ENCODE measurements at places on chromosomes 3 and 15.

- no peak for DNase-seq
These were observed 518.8 kb downstream of the MECOM start for GRCh38 chr3:169144731-169145130.

GRCh38 chr15:99409097-99409473, 156.7 kb upstream of the MEF2A start:
- no peak for DNase-seq

- no peak for DNase-seq
These were observed 36.5 kb upstream of the ARNT2 start for GRCh38 chr15:80367661-80368060.

DNA sequence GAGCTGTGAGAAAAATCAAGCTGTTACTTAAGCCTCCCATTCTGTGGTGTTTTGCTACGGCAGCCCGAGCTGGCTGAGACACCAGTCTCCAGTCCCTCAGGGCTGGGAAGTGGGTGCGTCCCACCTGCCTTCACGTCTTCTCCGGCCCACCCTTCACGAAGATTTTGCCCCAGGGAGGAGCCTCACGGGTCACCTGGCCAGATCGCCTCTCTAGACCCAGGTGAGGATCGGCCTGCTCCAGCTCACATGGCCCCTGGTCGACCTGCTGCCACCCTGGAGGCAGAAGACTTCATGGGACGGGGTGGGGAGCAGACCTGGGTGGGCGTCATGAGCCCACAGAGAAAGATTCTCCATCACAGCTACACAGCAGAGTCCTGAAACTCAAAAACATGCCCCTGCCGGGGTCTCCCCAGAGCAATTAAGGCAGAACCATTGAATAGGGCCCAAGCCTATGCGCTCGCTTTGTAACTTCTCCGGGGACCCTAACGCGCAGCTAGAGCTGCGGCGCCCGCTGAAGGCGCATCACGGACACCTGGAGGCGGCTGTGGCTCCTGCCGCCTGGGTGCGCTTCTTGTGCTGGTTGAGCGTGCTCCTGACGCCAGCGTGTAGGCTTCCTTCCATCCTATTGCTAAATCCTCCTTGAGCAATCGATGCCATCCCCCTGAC, 92.6 kb upstream of the ALDH1A3 start:
- no peak for DNase-seq

GRCh38 chr3:21747966-21748555, 2.9 kb downstream of the ZNF385D start:
- no peak for DNase-seq

- DNase-seq: no peak
These were observed 10.5 kb upstream of the SCAANT1 start for GRCh38 chr3:63922491-63923199.

DNA sequence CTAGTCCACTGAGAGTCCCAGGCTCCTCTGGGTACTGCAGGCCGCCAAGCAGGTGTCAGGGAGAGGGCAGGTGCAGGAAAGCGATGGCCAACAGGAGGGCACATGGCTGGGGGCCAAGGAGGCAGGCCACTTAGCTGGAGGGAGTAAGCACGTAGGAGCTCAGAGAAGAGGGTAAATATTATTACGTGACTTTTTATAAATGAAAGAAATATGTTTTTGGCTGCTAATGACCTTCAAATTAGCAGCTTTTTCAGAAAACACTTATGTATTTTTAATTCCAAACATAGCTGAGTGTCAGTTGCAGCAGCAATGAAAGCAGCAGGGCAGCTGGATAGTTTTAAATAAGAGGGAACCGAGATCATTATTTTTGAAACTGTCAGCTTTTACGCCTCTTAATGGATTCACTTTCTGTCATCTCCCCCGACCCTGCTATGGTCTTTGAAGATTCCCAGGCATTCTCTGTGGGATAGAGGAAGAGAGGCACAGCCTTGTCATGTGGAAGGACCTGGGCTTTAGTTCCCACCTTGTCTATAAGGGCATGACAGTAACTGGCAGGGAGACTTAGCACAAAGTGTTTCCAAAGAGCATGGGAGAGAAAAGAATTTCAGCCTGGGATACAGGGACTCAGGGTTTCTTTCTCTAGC, 477.1 kb downstream of the EPHB1 start:
- no peak for DNase-seq

DNA sequence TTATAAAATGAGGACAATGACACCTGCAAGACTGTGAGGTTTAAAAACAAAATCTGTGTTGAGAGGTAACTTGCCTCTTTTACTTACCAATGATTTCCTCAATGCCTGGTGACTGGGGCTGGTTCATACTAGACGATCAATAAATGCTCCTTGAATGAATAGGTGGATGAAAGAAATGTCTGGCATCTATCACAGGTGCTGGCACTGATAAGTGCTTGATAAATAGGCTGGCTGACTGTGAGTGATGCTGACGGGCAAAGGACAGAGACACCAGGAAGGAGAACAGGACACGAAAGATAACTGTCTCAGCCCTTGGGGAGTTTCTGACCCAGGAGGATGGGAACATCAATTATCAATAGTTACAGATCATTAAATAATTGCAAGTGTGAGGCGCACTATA, 31.9 kb downstream of the RBP2 start:
- DNase-seq: no peak

- DNase-seq: no peak
These were observed 112.7 kb downstream of the SPATA16 start for GRCh38 chr3:173028351-173028750.

- DNase-seq: no peak
These were observed 10.0 kb upstream of the SNTN start for GRCh38 chr3:63642488-63642887.

DNA sequence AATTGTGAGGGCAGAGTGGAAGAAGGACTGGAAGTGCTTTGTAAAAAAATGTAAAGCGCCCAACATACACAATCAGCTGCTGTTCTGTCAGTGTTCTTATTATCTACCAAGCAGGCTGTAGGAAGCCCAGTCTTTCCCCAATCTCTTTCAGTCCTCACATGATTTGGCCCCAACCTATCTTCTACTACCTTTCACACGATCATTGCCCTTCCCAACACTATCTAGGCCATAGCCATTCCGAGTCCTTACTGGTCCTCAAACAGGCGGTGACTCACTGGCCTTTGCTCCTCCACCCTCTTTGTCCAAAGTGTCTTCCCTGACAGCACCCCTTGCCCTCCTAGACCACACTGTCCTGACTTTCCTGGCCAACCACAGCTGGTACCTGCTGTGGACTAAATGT, 861 bp upstream of the RFT1 start:
- DNase-seq: no peak

DNA sequence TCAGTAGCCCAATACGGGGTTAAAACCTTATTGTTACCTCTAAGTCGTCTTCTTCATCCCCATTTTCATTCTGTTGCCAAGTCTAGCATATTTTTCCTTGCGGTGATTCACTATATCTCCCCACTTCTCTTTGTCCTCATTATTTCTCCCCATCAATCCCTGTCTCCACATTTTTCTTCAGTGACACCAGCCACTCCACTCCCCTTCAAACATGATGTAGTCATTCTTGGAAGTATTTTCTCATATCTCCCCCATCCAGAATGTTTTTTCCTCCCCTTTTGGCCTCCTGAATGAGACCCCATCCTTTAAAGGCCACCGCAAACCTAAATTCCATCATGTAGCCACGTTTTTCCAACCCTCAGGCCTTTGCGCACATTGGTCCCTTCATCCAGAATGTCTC, 105.9 kb downstream of the TOP2B start:
- no peak for DNase-seq

- no peak for DNase-seq
These were observed 32.2 kb upstream of the GREM1 start for GRCh38 chr15:32685576-32685975.

- DNase-seq: no peak
These were observed 32.9 kb upstream of the SEC13 start for GRCh38 chr3:10353661-10354360.

GRCh38 chr15:89494941-89495637, 1.3 kb downstream of the RHCG start:
- peak; percentile 37 for DNase-seq

DNA sequence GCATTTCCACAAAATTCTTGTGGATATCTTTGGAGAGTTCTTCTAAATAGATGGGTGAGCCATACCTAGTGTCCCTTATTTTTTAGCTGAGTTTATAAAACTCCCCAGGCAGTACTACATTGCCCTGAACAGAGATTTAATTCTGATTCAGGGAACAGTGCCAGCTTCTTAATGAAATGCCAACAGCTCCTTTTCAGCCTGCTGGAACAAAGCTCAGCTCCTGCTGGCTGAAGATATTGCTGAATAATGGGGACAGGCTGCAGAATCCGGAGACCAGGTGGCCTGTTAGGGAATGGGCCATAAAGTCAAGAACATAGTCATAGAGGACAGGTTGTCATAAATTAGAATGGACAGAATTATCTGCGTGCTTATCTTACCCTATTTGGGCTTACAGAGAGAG, 8.9 kb downstream of the HGD start:
- DNase-seq: no peak

- no peak for DNase-seq
These were observed 35.6 kb downstream of the LNP1 start for GRCh38 chr3:100436951-100437350.

DNA sequence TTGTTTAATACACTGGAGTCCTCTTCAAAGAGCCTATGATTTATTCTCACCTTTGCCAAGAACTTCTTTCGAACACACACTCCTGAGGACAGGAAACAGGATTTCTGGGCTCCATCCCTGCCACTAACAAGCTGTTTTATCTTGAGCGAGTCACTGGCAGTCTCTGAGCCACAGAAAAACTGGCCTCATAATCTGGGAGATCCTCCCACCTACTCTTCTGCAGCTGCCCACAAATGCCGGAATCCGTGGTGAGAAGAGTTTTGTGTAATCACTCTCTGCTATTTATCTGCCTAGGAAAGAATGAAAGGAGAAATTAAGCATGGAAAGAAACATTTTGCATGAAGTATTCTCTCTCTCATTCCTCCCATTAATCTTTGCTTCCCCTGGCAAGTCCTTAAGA, 172.0 kb upstream of the TRIM42 start:
- DNase-seq: no peak

GRCh38 chr3:62665627-62666437, 209.4 kb downstream of the CADPS start:
- DNase-seq: peak; percentile 35

DNA sequence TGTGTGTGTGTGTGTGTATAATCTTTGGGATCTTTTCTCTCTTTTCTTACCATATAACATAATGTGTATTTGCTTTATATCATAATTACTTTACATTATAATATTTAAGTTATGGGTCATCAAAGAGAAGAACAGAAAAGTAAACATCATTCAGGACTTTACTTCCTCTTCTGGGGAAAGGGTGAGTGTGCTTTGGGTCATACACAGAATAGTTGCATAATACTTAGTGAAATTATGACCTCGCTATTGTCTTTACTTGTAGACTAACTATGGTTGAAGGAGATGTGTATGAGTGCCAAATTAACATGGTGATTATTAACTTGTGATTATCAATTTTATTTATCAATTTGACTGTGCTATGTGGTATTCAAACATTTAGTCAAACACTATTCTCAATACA, 1086.9 kb downstream of the DIPK2A start:
- DNase-seq: no peak

- DNase-seq: no peak
These were observed 208.5 kb downstream of the LPP start for GRCh38 chr3:188362405-188362831.

DNA sequence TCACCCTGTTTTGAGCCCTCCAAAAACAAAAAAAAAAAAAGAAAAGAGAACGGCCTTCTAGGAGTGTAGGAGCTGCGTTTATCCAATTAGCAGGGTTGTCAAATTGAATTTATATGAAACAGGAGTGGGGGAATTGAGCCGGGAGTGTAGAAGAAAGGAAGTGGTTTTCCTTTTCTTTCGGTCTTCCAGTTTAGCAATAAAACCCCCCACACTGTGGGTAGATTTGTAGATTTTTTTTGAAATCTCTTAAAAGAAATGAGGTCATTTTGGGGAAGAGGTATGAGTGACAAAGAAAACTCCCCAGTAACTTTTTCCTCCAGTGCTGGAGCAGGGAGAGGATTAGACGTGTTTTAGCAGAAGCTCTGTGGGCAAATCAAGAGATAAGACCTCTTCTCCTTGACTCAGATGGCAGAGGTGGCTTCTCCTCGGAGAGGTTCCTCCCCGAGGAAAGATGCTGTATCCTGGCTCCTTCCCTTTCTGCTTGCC, 30.8 kb downstream of the BOC start:
- peak; percentile 35 for DNase-seq

GRCh38 chr15:75200391-75200764, 1.3 kb upstream of the C15orf39 start:
- no peak for DNase-seq

- DNase-seq: no peak
These were observed 3.5 kb downstream of the CSK start for GRCh38 chr15:74785194-74786032.

DNA sequence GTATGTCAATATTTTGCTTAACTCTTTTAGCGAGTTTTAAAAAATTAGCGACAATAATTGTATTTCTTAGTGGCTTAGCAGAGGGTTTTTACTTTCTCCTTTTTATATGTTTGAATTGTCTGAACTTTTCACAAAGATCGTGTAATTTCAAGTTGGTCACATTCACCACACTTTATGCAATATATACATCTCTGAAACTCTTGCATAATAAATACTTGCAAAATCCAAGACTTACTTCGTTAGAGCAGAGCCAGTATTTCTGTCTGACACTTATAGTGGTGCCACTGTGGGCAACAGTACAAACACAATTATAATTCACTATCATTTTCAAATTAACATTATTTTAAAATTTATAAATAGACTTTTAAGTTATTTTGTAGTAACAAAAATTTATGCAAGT, 62.0 kb downstream of the SUCNR1 start:
- no peak for DNase-seq

DNA sequence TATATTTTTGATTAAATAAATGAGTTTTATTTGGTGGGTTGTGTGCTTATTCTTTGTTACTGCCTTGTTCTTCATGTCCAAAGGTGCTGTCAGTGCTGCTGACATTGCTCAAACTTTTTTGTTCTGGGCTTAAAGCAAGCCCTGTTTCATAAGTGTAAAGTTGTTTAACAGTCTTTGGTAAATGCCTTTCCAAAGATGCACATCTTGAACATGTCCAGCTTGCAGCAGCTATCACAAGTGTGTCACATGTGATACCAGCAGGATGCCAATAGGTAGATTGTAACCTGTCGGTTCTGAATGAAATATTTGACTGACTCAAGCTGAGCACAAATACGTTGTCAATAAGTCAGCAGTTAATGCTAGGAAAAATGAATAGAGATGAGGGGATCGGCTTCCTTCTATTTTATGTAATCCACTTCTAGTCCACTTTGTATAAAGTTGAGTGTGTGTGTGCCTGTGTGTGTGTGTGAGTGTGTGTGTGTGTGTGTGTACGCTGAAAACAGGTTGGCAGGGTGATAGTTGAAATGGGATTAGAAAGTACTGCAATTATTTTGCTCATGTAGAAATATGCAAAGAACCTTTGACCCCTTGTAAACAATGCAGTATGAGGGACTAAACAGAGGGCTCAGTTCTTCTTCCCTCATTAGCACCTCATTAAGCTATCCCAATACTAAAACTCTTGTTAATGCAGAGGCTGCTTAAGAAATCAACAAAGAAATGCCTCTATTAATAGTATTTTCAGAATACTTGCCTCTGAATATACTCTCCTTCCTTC, 986.5 kb downstream of the TUSC7 start:
- DNase-seq: no peak

GRCh38 chr3:60707452-60708020, 543.7 kb downstream of the FHIT start:
- DNase-seq: no peak
